ENCODE measurements at places on chromosomes 12 and 14.

- DNase-seq: no peak
Observed at GRCh38 chr12:119179335-119180021, 747 bp downstream of the HSPB8 start.

DNA sequence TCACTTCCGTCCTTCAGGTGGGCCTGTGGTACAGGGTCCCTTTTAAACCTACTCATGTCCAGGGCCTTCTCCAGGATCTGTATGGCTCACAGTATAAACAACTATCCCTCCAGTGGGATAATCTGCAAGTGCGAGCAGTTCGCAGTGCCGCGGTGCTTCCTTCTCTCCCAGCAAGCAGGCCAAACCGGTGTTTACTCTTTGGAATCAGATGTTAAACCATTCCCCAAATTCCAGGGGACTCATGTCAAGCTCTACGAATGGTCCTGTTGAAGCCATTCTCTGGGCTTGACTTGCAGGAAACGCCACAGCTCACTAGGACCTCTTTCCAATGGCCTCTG lies 59.6 kb downstream of the OR11H12 start:
- no peak for DNase-seq

- no peak for DNase-seq
Observed at GRCh38 chr14:49050822-49051221, 535.4 kb downstream of the RPS29 start.

DNA sequence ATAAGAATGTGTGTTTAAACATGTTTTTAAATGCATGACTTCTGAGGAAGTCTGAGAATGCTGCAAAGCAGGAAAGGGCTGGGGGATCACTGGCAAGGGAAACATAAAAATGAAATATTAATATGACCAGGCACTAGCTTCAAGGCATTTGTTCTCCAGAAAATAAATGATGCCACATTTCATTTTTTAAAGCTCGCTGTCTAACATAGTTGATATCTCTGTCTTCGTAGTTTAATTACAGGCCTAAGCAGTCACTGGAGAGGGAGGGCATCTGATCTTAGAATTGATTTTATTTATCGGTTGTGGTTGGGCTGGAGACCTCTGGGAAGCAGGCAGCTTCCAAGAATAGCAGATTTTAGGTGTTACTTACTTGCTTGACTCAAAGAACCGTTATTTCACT lies 87.5 kb downstream of the TBC1D30 start:
- DNase-seq: no peak

- no peak for DNase-seq
Observed at GRCh38 chr12:96187956-96188355, 6.2 kb upstream of the ELK3 start.

DNA sequence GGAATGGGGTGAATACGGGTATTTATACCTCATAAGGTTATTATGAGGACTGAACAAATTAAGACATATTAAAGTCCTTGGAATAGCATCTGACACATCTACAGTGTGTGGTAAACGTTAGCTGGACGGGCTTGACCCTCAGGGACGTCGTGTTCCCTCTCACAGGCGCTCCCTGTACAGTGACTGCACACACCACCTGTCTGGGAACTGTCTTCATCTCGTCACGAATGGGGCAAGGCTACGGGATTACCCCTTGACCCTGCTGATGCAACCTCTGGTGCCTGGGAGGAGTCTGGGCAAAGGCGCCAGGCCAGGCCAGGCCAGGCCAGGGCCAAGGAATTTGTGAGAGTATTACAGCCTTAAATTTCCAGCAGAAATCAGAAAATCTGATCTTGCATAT lies 191.1 kb downstream of the CALM1 start:
- DNase-seq: no peak

DNA sequence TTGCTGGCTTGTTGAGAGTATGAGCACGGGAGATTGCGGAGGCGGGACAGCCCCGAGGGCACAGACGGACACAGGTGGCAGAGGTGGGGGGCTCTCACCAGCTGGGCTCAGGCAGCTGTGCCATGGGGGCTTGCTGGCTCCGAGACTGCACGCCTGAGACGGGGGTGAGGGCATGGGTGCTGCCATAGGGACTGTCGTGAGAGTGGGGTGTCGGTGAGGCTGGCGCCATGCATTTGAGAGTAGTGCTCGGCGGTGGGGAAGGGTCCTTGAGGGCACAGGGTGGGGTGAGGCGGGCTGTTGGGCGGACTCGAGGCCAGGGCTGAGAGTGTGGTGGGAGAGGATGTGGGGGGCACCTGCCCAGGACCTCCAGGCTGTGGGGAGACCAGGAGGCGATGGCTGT lies 40.7 kb upstream of the TEX22 start:
- DNase-seq: no peak

DNA sequence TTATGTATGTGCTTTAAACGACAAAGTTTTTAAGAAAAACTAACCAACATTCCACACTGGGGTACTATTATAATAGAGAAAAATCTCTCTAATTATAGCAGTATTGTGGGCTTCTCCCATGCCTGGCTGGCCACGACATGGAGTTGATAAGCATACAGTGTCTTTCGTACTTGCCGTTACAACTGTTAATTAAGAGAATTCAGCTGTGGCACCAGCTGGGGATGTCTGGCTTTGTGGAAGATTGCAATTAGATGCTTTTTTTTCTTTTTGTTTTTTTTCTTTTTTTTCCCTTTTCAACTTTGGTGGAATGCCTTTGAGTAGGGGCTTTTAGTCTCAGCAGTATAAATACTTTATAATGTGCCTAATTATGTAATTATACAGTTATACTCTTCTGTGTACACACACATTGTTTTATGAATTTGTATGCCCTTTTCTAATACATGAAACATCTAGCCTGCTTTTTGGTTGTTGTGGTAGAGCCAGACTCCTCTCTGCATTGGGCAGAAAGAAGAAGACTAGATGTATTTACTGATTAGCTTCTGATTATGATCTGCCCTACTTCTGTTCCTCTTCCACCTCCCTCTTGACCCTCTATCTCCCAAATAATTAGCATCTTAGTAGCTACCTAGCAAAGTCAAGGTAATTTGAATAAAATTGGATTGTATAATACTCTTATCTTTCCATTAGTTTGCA lies 76.4 kb downstream of the SUSD6 start:
- no peak for DNase-seq

GRCh38 chr12:12592930-12593329 lies 18.7 kb upstream of the CREBL2 start:
- DNase-seq: no peak

DNA sequence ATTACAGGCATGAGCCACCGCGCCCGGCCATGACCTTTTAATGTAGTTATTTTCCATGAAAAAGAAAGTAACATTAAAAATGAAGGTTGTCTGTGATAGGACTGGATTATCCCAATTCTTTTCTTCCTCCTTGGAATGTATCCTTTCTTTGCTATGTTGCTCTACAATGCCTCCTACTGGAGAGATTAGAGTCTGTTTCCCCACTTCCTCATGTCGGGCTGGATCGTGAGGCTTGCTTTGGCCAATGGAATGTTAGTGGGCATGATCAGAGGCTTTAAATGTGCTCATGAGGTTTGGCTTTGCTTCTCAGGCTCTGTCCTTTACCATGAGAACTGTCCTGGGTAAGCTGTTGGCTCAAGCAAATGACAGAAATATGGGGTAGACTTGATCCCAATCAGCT lies 34.7 kb upstream of the SOCS2 start:
- DNase-seq: no peak

DNA sequence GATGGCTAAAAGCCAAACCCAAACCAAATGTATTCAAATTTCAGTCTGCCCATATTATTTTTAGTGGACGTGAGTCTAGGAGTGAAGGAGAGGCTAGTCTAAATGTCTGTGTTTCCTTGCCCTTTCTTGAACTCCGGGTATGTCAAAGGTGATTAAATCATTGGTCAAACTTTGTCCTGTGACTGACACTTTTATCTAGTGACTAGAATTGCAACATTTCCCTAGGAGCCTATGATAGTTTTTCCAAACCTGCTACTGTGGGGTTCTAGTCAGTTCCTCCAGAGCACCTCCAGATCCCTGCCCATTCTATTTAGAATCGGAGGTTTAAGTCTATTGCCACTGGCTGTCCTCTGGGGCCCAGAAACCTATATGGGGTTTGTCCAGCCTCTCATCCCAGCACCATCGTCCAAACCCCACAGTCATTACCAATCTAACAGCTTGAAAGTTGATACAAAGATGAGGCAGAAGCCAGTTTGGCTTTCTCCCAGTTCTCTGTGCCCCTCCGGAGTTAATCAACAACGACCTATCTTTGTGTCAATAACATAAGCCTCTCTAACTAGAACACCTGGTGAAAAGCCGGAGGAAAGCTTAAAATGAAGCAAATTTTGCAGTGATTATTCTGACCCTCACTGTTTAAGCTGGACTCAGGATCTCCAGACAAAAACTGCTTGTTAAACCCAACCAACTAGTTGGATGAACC lies 306.7 kb downstream of the ZFP36L1 start:
- DNase-seq: no peak

- DNase-seq: no peak
Observed at GRCh38 chr12:76060111-76060510, 24.4 kb downstream of the NAP1L1 start.

DNA sequence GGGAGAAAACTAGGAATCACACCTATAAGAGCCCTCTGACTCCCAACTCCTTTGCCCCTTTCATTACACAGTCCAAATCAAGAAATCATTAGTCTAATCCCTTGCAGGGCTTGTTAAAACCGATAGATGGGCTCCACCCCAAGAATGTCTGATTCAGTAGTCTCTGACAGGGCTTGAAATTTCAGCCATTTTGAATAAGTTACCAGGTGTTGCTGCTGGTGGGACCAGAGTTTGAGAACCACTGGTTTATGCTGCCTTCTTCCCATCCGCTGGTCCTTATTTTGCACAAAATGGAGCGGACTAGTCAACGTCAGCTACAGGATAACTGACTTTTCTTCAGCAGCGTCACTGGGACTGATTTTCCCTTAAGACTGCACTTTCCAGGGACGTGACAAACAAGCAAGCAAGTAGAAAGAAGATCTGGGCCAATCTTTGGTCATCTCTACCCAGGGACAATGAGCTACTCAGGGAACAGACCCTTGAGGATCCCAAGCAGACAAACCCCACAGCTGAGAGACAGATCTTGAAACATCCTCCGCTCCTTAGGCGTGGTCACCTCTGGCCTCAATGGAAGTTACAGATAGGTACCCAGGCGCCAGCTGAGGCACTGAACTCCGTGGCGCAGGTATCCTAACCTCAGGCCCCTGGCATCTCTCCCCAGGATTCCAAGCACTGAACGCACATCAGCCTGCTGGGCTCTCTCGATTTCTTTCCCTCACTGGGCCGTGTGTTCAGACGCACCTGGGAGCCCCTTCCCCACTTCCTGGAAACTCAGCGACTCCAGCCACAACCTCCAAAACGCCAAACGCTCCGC lies 900 bp downstream of the KCTD10 start:
- no peak for DNase-seq

DNA sequence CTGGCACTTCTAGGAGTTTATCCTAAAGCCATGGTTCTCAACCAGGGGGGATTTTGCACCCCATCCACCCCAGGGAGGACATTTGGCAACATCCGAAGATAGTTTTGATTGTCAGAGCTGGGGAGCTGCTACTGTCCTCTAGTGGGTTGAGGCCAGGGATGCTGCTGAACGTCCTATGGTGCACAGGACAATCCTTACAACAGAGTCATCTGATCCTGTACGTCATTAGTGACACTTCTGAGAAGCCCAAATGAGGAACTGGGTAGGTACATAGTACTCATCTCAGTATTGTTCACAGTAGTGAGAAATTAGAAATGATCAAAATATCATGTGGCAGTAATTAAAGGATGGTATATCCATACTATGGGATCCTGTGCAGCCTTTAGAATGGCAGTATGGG lies 185.1 kb downstream of the CHST11 start:
- no peak for DNase-seq
